ENCODE measurements at places on chromosomes 12 and 14. TPM values are rescaled to one million over a fixed set of nuclear protein-coding genes. Genes with fewer than 3 reads are reported as not detected.

DNA sequence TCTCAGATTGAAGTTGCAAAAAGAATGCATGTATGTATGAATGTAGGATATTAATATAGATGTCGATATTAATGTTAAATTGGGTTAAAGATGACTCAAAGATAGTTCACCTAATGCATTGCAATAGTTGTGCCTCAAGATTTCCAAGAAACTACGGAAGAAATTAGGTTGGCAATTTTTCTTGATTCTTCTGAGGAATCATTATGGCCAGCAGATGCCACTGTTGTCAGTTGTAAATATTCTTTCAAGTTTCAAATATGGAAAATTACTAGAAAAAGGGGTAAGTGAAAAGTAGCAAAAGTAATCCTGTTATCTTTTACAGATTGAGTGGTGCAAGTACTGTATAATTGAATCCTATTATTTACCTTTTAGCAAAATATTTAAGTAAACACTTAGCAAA is 202.1 kb downstream of the ADAMTS20 start:
- peaks cover 2% of the 10 kb centered on the region for H3K27me3 ChIP-seq
- H3K27ac ChIP-seq: no peak overlapping the region
- H3K4me1 ChIP-seq: no peaks in the 10 kb centered on the region

GRCh38 chr14:51019089-51019488 is 74.8 kb upstream of the PYGL start:
- H3K27me3 ChIP-seq: no peaks in the 10 kb centered on the region
- no peak overlapping the region for H3K27ac ChIP-seq
- H3K4me1 ChIP-seq: no peaks in the 10 kb centered on the region

- H3K27ac ChIP-seq: no peak overlapping the region
- H3K4me1 ChIP-seq: peaks cover 28% of the 10 kb centered on the region
- H3K4me3 ChIP-seq: no peak overlapping the region
Observed at GRCh38 chr12:66199831-66200509, 11.0 kb downstream of the IRAK3 start.

DNA sequence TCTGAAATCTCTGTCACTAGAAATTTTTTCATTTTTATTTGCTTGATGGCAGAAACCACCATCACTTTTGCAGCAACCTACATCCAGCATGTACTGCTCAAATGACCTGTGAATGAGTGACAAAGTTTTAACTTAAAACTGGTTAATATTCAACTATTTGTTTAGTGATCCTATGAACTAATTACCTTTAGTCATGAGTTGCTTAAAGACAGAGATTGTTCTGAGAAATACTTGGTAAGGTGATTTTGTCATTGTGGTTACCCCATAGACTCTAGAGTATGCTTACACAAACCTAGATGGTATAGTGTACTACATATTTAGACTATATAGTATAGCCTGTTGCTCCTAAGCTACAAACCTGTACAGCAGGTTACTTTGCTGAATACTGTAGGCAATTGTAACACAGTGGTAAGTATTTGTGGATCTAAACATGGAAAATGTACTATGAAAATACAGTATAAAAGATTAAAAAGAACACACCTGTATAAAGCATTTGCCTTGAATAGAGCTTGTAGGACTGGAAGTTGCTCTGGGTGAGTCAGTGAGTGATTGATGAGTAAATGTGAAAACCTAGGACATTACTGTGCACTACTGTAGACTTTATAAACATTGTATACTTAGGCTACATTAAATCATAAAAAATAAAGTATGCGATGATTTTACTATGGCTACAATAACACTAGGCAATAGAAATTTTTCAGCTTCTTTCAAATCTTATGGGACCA is 256.6 kb upstream of the PPFIA2 start:
- H3K4me1 ChIP-seq: no peaks in the 10 kb centered on the region
- no peak for DNase-seq
- H3K27me3 ChIP-seq: peaks cover 5% of the 10 kb centered on the region
- no peaks in the 10 kb centered on the region for H3K36me3 ChIP-seq
- no peak overlapping the region for H3K4me3 ChIP-seq
- no peak overlapping the region for H3K27ac ChIP-seq

DNA sequence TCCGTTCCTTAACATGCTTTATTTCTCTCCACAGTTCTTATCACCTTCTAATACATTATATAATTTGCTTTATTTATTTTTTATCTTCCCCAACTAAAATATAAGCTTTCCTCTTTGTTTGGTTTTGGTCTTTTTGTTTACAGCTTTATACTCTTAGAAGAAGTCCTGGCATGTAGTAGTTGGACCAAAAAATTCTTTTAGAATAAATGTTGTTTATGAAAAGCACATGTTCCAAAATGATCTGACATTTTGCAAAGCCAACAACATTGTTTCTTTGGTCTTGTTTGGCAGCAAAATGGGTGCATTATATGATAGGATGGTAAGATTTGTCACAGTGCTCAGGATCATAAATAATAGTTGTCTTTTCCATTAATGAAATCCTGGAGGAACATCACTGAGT is 312.5 kb downstream of the LRIG3 start:
- no peaks in the 10 kb centered on the region for H3K36me3 ChIP-seq
- no peak overlapping the region for H3K4me3 ChIP-seq
- no peaks in the 10 kb centered on the region for H3K4me1 ChIP-seq

DNA sequence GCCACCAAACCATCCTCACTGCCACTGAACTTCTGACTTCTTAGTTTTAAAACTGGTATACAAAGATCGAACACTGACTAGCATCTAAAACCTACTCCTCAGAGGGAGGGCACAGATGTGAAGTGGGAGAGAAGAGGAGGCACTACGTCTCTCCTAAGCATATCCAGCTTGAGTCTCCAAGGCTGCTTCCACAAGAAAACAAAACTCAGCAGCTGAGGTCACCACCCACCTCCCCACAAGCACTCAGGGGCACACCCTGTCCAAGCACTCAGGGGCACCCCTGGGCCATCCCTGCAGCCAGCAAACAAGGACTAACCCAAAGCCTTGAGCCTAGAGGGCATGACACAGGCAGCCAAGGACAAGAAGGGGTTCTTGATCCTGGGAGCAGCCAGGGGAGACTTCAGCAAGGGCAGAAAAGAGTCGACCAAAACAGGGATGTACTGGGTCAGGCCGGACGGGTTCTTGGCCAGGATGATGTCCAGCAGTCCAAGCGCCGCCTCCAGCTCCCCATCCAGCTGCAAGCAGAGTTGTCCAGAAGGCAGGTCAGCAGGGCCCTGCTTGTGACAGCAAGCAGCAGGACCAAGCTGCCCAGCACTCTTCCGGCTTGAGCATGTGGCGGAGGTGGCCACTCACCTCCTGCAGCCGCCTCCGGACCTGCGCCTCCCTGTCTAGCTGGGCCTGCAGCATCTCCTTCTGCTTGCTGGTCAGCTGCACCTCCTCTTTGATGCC is 34.8 kb downstream of the GCN1 start:
- no peak overlapping the region for H3K27ac ChIP-seq
- H3K4me3 ChIP-seq: no peak overlapping the region
- no peaks in the 10 kb centered on the region for H3K27me3 ChIP-seq
- H3K36me3 ChIP-seq: peaks cover 50% of the 10 kb centered on the region
- no peaks in the 10 kb centered on the region for H3K4me1 ChIP-seq

GRCh38 chr14:74593241-74593953 is 18.6 kb downstream of the LTBP2 start:
- H3K4me3 ChIP-seq: no peak overlapping the region
- H3K27ac ChIP-seq: no peak overlapping the region
- no peaks in the 10 kb centered on the region for H3K36me3 ChIP-seq
- H3K27me3 ChIP-seq: no peaks in the 10 kb centered on the region

DNA sequence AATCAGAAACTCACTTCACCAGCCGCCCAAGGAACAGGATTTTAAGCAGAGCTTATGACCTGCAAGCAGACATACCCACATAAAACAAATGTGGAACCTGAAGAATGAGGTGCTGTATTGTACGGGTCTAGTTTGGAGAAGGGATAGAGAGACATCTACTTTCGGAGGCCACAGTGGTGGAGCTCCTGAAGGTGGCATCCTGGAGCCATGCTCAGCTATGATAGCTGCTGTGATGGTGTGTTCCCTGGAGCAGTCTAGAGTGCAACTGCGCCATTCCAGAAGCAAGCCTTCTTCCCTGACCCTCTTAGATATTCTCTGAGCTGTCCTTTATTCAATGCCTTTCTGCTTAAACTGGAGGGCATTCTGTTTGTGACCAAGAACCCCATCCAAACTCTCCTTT is 402.6 kb downstream of the FUT8 start:
- H3K36me3 ChIP-seq: no peaks in the 10 kb centered on the region
- DNase-seq: no peak
- no peak overlapping the region for H3K27ac ChIP-seq

- H3K36me3 ChIP-seq: no peaks in the 10 kb centered on the region
- DNase-seq: no peak
- no peaks in the 10 kb centered on the region for H3K4me1 ChIP-seq
- H3K27ac ChIP-seq: no peak overlapping the region
- H3K27me3 ChIP-seq: no peaks in the 10 kb centered on the region
- no peak overlapping the region for H3K4me3 ChIP-seq
Observed at GRCh38 chr12:46168426-46168825, 100.4 kb downstream of the SLC38A1 start.

The SLIRP gene
- 149 TPM for total RNA-seq

The ACOT6 gene
- total RNA-seq: not detected

The KRT71 gene
- total RNA-seq: not detected

DNA sequence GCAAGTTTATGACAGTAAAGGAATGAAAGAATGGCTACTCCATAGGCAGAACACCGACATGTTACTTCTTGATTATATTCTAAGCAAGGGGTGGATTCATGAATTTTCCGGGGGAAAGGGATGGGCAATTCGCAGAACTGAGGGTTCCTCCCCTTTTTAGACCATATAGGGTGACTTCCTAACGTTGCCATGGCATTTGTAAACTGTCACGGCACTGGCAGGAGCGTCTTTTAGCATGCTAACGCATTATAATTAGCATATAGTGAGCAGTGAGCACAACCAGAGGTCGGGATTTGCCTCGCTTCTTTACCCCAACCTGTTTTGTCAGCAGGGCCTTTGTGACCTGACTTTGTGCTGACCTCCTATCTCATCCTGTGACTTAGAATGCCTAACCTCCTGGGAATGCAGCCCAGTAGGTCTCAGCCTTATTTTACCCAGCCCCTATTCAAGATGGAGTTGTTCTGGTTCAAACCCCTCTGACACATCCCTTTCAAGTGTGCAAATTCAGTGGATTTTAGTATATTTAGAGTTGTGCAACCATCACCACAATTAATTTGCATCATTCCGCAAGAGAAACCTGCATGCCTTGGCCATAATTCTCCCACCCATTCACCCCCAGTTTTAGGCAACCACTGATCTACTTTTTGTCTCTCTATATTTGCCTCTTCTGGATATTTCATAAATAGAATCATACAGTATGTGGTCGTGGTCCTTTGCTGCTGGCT is 27.4 kb downstream of the PALS1 start:
- H3K36me3 ChIP-seq: peaks cover 19% of the 10 kb centered on the region
- H3K27ac ChIP-seq: no peak overlapping the region
- DNase-seq: no peak
- peaks cover 10% of the 10 kb centered on the region for H3K4me1 ChIP-seq
- H3K27me3 ChIP-seq: no peaks in the 10 kb centered on the region

The HSPB8 gene
- not detected for total RNA-seq

The PLA2G1B gene
- not detected for total RNA-seq

The SLC8A3 gene
- total RNA-seq: 0.52 TPM

DNA sequence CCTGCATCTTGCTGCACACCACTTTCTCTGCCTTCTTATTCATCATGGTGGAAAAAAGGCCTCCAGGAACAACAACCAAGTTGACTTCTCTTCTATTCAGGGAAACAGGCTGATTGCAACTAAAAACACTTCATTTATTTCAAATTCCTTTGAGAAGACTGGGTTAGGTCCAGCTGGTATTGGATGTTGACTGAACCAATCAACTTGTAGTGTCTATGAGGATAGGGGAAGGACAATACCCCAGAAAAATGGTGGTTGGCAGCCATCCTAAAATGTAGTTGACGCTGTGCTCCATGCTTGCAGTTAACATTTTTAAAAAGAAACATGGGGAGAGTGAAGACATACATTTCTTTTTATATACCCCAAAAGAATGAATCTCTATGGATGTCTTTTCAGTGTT is 34.4 kb upstream of the CRADD start:
- H3K27me3 ChIP-seq: no peaks in the 10 kb centered on the region
- no peak overlapping the region for H3K27ac ChIP-seq
- DNase-seq: no peak
- H3K4me3 ChIP-seq: no peak overlapping the region

The RDH16 gene
- total RNA-seq: 0.54 TPM

DNA sequence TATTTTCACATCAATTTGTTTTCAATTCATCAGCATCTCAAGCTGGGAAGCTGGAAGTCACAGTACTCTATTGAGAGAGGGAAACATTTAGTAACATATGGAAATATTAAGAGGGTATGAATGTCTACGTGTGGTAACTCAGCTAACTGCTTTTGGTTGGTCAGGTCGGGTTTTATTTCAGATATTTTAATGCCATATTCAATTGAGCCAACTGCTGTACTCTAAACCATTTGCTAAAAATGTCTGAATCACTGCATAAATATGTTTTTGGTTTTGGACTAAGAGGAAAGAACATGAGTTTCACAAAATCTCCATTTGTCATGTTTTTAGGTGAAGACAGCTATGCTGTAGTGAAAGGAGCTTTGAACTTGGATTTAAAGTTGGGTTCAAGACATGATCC is 18.9 kb upstream of the PPFIBP1 start:
- no peak overlapping the region for H3K4me3 ChIP-seq
- no peaks in the 10 kb centered on the region for H3K36me3 ChIP-seq
- H3K4me1 ChIP-seq: peaks cover 14% of the 10 kb centered on the region
- peaks cover 4% of the 10 kb centered on the region for H3K27me3 ChIP-seq
- H3K27ac ChIP-seq: no peak overlapping the region

DNA sequence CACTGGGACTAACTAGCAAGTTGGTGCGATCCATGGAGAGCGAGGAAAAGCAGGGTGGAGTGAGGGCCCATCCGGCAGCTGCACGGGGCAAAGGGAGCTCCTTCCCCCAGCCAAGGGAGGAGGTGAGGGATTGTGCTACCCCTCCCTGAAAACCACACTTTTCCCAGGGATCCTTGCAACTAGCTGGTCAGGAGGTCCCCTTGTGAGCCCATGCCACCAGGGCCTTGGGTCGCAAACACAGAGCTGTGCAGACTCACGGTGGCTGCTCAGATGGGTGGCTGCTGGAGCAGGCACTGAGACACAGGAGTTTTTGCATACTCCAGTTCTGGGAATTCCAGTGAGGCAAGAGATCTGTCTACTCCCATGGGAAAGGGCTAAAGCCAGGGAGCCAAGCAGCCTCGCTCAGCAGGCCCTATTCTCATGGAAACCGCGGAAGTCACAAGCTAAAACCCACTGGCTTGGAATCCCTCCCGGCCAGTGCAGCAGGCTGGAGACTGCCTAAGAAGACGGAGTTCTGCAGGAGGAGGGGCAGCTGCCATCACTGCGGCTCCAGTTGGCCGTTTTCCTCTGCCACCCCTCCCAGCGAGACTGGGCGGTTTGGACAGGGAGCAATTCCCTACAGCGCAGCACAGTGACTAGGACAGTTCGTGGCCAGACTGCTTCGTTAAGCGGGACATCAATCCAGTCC is 10.9 kb upstream of the ZNF705A start:
- no peak overlapping the region for H3K27ac ChIP-seq
- H3K4me1 ChIP-seq: no peaks in the 10 kb centered on the region
- no peak for DNase-seq
- peaks cover 3% of the 10 kb centered on the region for H3K27me3 ChIP-seq

Measured in activated naive CD4-positive, alpha-beta T cell treated with anti-CD3 and anti-CD28 coated beads for 36 hours (primary cell).